G401 (cell line): ENCODE measurements at places on chromosomes 2 and 18.
A peak's percentile ranks its signal among the peaks of the same experiment; 100 is the strongest.

- DNase-seq: no peak
Measured at GRCh38 chr18:41072946-41073345, 882.1 kb upstream of the PIK3C3 start.

GRCh38 chr2:219037783-219038499, 3.4 kb downstream of the CFAP65 start:
- DNase-seq: no peak

DNA sequence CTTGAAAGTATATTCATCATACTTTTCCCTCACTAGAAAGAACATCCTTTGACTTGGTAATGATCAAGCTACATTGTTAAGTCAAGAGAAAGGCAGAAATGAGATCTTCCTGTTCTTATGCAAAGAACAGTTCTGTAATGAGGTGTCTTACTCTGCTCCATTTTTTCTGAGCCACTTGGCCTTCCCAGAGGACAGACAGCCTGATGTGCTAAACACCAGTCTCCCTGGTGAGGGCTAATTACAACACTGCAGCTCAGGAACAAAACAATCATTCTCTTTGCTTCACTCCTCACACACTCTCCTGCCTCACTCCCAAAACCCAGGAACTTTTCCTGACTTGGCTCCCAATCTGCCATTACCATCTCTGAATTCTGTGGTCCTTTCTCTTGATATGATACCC, 25.6 kb downstream of the TACR1 start:
- DNase-seq: no peak

DNA sequence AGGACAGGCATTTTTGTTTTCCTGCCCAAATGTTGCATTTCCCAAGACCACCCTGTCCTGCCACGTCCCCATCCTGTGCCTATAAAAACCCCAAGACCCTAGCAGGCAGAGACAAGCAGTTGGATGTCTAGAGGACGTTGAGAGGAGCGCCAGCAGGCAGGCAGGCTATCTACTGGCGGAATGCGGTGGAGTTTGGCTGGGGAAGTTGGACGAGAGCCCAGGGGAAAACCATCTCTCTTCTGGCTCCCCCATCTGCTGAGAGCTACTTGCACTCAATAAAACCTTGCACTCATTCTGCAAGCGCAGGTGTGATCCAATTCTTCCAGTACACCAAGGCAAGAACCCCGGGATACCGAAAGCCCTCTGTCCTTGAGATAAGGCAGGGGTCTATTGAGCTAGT, 72.5 kb downstream of the ARL6IP6 start:
- DNase-seq: peak; percentile 56

DNA sequence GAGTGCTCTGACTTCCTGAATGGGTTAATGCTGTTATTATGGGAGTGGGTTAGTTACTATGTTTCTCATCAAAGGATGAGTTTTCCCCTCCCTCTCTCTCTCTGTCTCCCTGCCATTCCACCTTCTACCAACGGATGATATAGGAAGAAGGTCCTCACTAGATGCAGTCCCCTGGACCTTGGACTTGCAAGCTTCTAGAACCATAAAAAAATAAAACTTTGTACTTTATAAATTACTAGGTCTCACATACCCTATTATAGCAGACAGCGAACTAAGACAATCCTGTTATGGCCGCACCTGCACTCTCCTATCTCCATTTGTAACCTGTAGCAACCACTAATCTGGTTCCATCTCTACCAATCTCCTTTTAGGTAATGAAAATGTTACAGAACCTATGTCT, 564.9 kb downstream of the CNTNAP5 start:
- DNase-seq: no peak

GRCh38 chr2:191580581-191580980, 97.4 kb upstream of the NABP1 start:
- no peak for DNase-seq

DNA sequence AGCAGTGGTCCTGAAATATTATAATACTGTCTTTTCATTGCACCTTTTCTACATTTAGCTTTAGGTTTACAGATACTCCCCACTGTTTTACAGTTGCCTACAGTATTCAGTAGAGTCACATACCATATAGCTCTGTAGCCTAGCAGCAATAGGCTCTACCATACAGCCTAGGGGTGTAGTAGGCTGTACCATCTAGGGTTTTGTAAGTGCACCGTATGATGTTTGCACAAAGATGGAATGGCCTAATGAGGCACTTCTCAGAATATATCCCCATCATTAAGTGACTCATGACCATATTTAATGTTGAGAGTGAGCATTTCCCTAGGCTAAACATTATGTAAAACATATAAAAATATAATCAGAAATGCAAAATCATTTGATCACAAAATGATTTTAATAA, 511.3 kb upstream of the RAB12 start:
- DNase-seq: no peak

- no peak for DNase-seq
Measured at GRCh38 chr2:205324355-205324754, 357.9 kb upstream of the NRP2 start.

GRCh38 chr2:152437276-152438108, 102.5 kb downstream of the FMNL2 start:
- DNase-seq: peak; percentile 10
